ENCODE measurements at places on chromosomes 5 and 9.
A peak's percentile ranks its signal among the peaks of the same experiment; 100 is the strongest.

GRCh38 chr5:138438724-138439476 lies at the start of gene REEP2:
TSS of gene REEP2 (plus strand) at chr5:138439057. CDS start at chr5:138439209, 152 bp downstream.
- no peak for DNase-seq

DNA sequence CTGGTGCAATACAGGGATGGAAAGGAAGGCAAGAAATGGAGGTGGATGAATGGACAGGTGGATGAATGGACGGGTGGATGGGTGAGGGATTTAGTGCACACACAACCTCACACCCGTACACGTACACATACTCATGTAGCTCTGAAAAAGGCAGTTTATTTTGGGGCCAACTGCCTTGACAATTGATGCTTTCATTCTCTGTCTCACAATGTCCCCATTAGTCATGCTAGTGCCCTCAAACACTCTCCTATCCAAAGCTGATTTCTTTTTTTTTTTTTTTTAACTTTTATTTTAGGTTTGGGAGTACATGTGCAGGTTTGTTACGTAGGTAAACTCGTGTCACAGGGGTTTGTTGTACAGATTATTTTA lies 495.0 kb downstream of the DMAC1 start:
- no peak for DNase-seq

DNA sequence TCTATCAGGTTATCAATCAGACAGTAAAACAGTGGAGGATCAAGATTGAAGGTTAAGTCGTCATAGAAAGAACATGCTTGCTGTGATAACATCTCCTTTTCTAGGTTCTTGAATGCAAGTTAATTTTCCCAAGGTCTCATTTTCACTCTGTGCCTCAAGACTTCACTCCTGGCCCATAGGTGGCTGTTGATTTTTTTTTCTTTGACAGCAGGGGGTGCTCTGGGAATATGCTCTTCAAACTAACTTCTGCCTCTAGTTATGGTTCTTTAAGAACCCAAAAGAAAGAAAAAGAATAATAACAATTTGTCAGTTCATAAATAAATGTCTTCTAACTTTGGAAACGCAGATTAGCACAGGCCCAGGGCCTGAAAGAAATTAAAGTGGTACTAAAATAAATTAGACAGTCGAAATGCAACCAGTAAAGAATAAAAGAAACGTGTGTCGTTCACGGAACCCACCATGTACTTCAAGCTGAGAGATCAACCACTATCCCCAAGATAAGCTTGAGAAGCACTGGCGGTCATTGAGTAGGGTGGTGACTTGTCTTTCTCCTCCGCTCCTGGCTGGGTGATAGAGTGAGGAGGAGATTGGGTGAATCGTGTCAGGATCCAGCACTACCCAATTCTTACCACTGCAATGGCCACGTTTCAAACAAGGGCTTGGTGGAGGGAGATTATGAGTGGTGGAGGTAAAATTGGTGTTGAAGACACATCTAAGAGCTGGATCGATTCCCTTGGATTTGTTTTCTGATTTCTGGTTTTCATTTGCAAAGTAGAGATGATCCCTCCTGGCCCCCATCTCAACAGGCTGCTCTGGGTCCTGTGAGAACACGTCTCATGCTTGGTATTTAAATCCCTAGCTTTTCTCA lies 93.4 kb upstream of the IRX4 start:
- peak; percentile 4 for DNase-seq

- peak; percentile 48 for DNase-seq
Observed at GRCh38 chr9:33211695-33212393, 28.1 kb upstream of the SPINK4 start.

- no peak for DNase-seq
Observed at GRCh38 chr9:93321220-93321610, 130.3 kb upstream of the FAM120A start.

DNA sequence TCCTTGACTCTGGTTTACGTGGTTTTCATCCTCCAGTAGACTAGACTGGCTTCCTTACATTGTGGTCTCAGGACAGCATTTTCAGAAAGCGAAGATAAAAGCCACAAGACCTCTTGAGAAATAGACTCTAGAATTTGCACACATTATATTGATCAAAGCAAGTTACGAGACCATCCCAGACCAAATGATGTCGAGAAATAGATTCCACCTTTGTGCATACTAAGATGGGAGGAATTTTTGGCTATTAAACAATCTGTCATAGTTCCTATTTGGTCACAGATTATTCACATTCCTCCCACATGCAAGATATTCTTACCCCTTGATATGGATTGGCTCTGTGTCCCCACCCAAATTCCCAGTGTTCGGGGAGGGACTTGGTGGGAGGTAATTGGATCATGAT lies 65.6 kb downstream of the TEX10 start:
- DNase-seq, result no peak

GRCh38 chr9:115283395-115283794 lies 165.4 kb upstream of the TNC start:
- no peak for DNase-seq

DNA sequence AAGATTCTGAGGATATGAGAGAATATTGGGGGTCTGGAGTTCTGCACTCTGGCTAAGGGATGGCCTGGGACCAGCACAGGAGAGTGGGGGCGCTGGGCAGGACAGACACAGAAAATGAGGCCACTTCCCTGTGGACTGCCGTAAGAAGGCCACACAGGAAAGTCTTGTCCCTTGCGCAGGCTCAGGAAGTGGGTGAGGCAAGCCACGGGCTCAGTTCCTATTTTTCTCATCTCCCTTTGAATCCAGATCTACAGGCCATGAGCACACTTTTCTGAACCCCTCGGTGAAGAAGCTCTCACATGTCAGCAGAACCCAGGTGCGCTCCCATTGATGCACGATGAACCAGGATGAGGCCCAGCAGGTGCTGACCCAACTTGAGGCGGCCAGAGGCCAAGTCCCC lies 207.4 kb downstream of the AGTPBP1 start:
- no peak for DNase-seq

DNA sequence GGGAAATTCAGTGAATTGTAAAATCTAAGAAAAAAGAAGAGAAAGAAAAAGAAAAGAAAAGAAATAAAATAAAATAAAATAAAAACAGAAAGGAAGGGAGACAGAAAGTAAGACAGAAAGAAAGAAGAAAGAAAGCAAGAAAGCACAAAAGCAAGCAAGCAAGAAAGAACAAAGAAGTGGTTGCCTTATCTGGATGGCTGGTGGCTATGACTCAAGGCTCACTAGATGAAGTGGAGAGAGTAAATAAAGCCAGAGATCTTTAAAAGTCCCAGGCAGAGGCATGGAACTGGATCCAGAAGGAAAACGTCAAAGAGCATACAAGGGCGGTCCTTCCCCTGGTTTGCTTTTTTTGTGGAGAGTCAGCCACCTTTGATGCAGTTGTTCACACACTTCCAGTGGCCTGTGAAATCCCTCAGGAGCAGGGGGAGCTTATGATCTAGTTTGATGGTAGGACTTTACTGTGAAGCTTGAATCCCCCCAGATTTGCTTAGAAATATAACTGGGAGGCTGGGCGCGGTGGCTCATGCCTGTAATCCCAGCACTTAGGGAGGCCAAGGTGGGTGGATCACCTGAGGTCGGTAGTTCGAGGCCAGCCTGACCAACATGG lies 176.7 kb upstream of the HMHB1 start:
- no peak for DNase-seq

- DNase-seq, result peak; percentile 28
Observed at GRCh38 chr5:72179028-72179815, 71.9 kb downstream of the MAP1B start.

- DNase-seq, result no peak
Observed at GRCh38 chr5:10989577-10990263, 228.7 kb upstream of the DAP start.

GRCh38 chr9:38106488-38106887 lies 37.5 kb upstream of the SHB start:
- no peak for DNase-seq

GRCh38 chr5:139915266-139915665 lies 119.7 kb downstream of the PSD2 start:
- DNase-seq, result no peak

GRCh38 chr9:81461196-81461595 lies 228.2 kb downstream of the TLE1 start:
- no peak for DNase-seq

GRCh38 chr5:172383191-172383802 lies 71.0 kb downstream of the SH3PXD2B start:
- no peak for DNase-seq

DNA sequence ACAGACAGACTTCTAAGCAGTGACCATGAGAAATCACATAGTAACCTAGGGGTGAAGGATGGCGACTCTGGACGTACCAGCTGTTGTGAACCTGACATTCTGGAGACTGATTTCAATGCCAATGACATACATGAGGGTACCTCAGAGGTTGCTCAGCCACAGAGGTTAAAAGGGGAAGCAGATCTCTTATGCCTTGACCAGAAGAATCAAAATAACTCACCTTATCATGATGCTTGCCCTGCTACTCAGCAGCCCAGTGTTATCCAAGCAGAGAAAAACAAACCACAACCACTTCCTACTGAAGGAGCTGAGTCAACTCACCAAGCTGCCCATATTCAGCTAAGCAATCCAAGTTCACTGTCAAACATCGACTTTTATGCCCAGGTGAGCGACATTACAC lies 38.0 kb upstream of the CCDC152 start:
- DNase-seq, result no peak

- DNase-seq, result no peak
Observed at GRCh38 chr5:178457471-178457870, 132.7 kb downstream of the COL23A1 start.

DNA sequence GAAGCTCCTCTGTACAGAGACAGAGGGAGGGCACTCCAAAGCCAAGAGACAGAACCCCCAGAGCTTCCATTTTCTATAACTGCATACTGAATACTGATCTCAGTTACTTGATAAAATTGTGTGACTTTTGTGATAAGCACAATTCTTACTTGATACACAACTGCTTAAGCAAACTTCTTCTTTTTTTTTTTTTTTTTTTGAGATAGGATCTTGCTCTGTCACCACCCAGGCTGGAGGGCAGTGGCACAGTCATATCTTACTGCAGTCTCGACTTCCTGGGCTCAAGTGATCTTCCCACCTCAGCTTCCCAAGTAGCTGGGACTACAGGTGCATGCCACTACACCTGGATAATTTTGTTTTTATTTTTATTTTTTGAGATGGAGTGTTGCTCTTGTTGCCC lies 252.1 kb upstream of the ZNF608 start:
- DNase-seq, result no peak

Measured in HCT116 (cell line).